ENCODE measurements at places on chromosomes 2 and 18.

DNA sequence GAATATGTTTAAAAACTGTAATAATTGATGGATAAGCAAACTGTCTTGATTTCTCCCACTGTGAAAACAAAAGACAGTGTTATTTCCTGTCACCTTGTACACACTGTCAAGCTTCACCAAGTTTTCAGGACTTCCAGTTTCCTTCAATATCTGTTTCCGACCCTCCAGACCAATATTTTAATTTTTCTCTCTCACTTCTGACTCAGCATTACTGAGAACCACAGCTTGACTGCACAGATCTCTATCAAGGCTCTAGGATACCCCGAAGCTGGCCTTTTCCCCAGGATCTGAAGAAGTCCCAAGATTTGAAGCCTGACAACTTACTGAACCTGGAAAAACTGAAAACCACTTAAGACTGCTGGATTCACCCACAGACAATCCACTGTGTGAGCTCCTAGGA lies 13.2 kb upstream of the SULT1C3 start:
- DNase-seq: no peak

GRCh38 chr18:3985664-3986063 lies 469.4 kb downstream of the DLGAP1 start:
- DNase-seq: no peak

DNA sequence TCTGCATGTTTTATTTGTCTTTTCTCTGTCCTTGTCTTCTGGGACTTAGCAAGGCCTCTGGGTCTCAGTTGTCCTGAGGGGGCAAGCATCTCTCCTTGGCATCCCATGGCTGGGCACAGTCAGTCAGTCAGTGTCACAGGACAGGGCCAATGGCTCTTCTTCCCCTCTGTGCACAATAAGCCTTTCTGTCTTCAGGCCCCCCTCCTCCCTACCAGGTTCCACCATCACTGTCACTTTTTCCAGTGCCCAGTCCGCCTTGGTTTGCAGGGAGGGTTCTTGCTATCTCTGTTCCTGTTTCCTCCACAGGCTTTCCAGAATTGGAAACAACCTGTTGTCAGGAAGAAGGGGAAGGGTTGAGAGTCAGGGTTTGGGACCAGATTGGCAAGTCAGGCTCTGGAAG lies 1.7 kb upstream of the VAMP5 start:
- DNase-seq: no peak

DNA sequence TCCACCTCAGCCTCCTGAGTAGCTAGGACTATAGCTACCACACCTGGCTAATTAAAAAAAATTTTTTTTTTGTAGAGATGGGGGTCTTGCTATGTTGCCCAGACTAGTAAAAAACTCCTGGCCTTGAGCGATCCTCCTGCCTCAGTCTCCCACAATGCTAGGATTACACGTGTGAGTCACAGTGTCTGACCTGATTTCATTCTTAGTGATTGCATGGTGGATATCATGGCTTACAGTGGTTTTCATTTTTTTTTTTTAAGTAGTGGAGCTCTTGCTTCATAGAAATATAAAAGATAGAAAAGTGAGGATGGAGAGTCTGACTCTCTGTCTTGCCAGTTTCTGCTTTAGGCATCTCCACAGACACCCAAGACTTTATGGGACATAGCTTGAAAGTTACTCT lies 83.6 kb downstream of the CDC42EP3 start:
- no peak for DNase-seq

GRCh38 chr18:63192885-63193349 lies 126.7 kb downstream of the BCL2 start:
- DNase-seq: no peak

DNA sequence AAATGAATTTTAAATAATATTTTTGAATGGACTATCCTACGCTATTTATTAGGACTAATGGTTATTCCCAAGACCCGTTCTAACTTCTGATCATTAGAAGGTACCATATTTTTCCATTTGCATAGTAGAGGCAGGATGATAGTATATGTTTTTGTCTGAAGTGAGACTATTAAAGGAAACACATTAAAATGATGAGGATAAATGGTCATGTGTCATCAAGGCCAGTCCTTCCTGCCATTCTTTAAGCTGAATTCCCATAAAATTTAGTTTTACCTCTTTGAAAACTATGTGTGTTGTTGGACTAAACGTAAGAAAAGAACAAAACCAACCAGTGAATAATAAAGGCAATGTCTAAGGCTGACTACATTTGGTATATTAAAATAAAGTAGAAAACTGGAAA lies 121.8 kb downstream of the SLC8A1 start:
- DNase-seq: no peak

- no peak for DNase-seq
Observed at GRCh38 chr2:189350540-189351209, 90.6 kb upstream of the WDR75 start.

GRCh38 chr2:233822781-233823730 lies 31.3 kb downstream of the HJURP start:
- no peak for DNase-seq

GRCh38 chr2:158845859-158846258 lies 50.7 kb downstream of the DAPL1 start:
- DNase-seq: no peak

Data from stimulated activated CD8-positive, alpha-beta memory T cell treated with anti-CD3 and anti-CD28 coated beads, Interleukin-2, amount 100 ng/mL, for 48 hours (primary cell).